ENCODE measurements at places on chromosomes 1 and 21. TPM values are rescaled to one million over a fixed set of nuclear protein-coding genes. Genes with fewer than 3 reads are reported as not detected.
A peak's percentile ranks its signal among the peaks of the same experiment; 100 is the strongest.

GRCh38 chr21:41628256-41628655 lies 120.3 kb upstream of the TMPRSS2 start:
- DNase-seq = no peak

DNA sequence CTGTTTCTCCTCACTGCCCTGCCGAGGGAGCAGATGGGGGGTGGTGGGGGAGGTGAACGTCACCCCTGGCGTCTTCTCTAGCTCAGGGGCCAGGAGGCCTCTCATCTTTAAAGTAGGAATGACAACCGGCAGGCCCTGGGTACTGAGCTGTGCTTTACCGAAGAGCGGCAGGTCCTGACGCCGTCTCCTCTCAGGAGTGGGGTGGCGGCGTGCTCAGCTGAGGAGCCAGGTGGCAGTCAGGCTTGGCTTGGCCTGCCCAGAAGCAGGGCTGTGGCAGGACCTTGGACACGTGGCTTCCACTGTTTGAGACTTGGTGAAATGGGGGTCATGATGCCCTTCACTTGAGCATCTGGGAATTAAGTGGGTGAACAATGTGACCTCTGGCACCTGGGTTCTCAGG lies 3.1 kb downstream of the RER1 start:
- DNase-seq = no peak

DNA sequence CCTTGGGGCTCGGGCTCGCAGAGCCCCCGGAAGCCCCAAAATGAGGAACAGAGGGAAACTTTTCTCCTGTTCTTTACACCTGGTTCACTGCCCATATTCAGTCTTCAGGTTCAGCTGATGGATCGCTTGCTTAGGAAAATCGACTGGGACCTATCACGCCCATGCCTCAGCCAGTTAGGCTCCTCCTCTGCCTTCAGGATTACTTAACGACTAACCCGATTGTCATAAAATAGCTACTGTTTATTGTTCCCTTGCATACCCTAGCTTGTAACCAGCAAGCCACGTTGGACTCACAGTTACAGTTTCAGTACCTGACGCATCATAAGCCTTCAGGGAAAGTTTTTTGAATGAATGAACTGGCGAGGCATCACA lies 692 bp downstream of the TARDBP start:
- DNase-seq = no peak

- no peak for DNase-seq
Observed at GRCh38 chr1:80447526-80447925, 1353.2 kb upstream of the ADGRL2 start.

DNA sequence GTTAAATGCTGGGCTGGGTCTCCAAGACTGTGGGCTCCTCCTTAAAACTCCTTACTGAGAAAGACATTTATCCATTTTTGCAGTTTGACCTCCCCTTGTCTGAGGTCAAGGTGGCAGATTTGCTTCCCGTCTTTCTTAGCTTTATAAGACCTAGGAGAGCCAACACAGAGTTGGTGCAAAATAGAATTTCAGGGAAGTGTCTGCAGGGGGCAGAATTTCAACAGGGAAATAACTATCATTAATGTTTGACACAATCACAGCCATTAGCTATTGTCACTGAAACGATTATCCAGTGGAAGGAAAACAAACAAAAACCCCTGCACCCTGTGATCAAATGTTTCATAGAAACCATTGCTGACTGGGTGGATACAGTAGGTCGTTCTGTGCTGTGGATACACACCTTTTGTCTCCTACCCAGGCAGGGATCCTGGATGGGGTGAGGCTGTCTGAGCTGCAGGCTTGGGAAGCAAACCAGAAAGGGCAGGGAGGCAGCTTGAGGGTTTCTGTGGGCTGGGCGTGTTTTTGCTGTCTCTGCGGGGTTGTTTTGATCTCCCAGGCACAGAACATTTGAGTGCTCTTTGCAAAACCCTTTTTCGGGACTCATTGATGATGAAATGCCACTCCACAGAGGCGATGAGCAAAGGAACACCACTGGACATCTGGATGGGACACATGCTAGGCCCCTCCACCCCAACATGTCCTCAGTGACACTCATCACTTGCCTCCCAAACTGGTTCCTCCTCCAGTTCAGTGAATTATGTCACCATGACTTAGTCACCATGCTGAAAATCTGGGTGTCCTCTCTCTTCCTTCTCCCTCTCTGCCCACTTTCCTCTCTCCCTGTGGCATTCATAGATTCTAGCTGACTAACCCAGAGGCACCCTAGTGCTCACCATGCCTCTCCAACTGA lies 94.2 kb upstream of the SERBP1 start:
- DNase-seq = no peak

- no peak for DNase-seq
Observed at GRCh38 chr1:182817802-182818201, 21.3 kb upstream of the DHX9 start.

DNA sequence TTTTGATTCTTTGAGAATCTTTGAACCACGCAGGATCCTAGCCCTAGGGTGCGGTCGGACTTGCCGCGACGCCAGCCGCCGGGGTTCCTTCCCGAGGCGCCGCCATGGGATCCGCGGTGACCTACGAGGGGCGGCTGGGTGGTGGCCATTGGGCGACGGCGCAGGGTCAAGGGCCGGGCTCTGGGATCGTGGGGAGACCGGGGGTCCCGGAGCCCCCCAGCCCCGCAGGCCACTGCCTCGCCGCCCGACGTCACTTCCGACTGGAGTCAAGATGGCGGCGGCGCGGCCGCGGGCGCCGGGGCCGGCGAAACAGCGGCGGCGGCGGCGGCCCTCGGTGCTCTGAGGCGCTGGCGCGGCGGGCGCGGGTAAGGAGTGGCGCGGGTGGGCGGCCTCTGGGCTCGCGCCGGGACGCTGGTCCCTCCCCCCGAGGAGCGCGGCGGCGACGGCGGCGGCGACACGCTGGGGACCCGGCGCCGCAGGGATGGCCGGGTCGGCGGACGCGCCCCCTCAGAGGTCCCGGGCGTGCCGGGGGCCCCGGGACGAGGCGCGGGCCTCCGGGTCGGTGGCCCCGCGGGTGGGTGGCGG lies at the start of gene PRDM2:
Gene PRDM2, plus strand, starts transcription at position 253 of the 585 bp plus-strand sequence. CDS start 15,418 bp downstream, outside the sequence.
- DNase-seq = peak; percentile 61

DNA sequence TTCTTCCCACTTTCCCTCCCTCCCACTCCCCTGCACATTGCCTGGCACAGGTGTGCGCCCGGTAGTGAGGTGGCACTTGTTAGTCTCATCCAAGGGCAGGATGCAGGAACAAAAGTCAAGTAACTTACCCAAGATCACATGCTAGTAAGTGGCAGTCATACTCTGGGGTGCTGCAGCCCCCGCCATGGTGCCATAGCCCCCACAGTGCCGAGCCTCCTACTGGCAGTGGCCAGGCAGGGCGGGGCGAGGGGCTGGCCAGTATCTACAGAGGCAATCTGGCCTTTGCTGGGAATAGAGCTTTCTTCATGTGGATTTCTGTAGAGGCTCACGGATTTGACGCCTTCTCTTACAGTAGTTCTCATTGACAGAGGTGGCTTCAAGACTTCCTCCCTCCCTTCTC lies 26.9 kb downstream of the H6PD start:
- no peak for DNase-seq

- no peak for DNase-seq
Observed at GRCh38 chr1:158819461-158820443, 11.4 kb upstream of the MNDA start.

DNA sequence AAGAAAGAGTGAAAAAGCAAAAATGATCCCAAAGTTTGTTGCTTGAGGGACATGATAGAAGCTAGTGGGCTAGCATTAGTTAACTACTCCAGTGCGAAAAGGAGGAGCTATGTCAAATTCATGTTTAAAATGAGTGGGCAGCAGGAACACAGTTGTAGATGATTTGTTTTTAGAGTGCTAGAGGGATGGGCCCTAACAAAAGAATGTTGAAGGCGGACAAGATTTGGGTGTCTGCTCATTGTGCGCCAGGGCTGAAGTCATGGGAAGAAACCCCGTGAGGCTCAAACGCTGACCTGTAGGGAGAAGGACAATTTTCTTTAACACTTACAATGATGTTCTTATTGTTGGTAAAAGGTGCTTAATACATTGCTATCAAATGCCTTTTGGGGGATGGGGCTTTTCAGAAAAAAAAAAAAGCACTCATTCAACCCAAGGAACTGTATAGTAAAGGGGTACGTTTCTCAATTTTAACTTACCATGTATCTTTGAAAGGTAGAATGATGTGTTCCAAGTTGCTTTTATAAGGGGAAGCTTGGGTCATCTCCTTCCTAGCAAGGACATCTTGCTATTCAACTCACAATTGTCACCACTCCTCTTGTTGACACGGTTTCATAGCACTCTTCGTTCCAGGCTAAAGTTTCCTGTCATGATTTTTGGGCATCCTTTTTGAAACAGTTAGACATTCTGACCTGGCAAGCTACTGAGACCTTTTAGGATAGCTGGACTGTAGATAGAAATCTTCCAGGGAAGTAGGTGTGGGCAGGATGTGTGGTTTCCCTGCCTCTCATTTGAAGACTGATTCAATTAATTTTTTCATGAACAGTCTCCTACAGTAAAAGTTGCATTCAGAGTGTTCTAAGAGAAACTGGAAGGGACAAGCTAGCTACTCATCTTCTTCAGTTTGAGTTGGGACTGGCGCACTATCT lies 53.0 kb upstream of the CNN3 start:
- no peak for DNase-seq

DNA sequence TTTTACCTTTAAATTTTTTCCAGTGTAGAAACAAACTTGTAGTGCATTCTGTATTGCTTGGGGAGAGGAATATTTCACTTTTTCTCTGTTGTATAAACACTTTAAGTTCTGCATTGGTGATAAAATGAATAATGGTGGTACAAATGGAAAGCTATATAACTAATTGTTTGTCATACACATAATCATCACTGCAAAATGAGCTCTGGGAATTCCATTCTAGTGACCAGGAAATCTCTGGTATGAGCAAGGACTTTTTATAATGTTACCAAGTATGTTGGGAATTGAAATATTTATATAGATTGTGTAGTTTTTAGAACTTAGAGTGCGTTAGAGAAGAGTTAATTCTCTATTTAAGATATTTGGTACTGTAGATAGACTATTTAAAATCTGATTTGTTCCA lies 5.0 kb upstream of the FMN2 start:
- no peak for DNase-seq

GRCh38 chr21:21084179-21084578 lies 86.0 kb downstream of the NCAM2 start:
- DNase-seq = no peak

DNA sequence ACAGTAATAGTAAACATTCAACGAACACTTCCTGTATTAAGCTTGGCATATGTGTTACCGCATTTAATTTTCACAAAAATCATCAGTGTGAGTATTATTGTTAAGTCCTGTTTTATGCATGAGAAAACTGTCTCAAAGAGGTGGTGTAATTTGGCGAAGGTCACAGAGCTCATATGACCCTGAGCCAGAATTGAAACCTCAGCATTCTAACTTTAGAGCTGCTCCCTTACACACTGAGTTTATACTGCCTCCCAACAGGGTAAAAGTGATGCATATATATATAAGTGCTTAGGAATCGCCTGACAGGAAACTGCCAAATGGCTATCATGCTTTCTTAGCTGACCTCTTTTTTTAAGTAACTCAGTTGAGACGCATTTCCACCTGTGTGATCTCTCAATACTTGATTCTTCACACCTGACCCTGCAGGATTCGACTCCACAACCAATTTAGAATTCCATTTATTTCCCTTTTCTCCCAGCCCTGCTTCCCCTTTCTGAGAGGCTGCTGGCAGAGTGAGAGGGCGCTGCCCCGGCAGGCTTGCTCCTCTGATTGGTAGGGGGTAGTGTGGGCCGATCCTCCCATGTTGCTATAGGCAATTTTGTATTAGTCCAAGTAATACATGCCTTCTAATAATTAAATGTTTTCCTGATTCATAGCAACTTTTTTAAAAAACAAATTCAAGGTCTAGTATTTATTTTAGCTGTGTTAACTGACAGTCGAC lies 40.5 kb downstream of the ZBTB40 start:
- DNase-seq = no peak

DNA sequence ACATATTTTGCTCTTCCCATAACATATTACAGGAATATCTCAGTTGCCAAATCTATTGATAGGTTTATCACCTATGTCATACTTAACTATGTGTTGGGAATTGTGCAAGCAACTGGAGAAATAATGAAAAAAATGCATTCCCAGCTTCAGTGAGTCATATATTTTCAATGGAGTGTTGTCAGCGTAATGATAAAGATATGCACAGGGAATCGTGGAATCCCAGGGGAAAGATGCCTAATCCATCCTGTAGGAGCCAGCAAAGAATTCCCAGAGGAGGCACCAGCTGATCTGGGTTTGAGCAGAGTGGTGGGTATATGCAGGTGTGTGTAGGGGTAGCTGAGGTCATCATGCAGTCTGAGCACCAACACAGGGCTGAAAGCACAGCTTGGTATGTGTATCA lies 213.3 kb upstream of the DAB1 start:
- no peak for DNase-seq

DNA sequence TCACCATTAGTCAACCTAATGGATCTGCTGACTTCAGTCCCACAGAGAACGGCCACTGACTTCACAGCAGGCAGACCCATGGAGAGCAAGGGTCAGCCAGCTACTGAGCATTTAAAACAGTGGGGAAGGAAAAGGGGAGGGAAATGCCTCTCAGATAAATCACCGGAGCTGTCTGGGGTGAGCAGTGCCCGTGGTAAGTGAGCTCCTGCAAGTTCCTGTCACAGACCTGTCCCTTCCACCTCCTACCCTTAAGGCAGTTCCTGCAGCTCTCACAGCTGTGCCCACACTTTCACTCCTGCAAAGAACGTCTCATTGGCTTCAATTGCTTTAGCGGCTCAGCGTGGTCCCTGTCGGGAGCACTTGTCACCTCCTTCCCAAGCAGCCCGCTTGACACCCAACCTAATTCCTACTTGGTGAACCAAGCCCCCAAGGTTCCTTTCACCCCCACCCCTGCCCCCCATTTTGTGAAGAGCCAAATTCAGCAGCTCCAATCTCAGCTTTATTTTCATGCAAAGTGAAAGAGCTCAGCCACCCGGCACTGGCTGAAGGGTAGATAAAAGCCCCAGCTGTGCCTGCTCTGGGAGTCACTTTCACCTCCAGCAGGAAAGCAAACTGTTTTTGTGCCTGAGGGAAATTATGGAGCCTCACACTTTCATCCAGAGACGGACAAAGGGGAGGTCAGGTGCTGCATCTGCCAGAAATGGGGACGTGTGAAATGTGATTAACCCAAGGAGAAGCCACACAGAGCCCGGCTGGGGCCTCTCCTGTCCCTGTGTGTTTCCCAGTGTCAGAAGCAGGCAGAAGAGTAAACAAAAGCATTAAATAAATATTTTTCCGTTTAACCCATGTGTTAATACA lies 306.2 kb downstream of the TTLL7 start:
- DNase-seq = peak; percentile 4

GRCh38 chr1:162310337-162310736 lies 66.3 kb downstream of the SPATA46 start:
- DNase-seq = no peak

The PRAMEF25 gene
- not detected for total RNA-seq

The PCP4 gene
- 3.4 TPM for total RNA-seq

The EFNA1 gene
- 50.0 TPM for total RNA-seq

The LCE1F gene
- total RNA-seq = not detected

The RUNX3 gene
- 1.8 TPM for total RNA-seq

The TAF1A gene
- total RNA-seq = 3.3 TPM

The TOR1AIP2 gene
- 53.4 TPM for total RNA-seq

The RNU1-1 gene
- total RNA-seq = 2,856 TPM

Data from heart right ventricle (tissue), 16 donors.